ENCODE measurements at places on chromosomes 16 and 17.

GRCh38 chr16:50526796-50527195 is 21.4 kb upstream of the NKD1 start:
- DNase-seq, result no peak

- DNase-seq, result no peak
Measured at GRCh38 chr16:85639529-85640253, 26.6 kb downstream of the GSE1 start.

DNA sequence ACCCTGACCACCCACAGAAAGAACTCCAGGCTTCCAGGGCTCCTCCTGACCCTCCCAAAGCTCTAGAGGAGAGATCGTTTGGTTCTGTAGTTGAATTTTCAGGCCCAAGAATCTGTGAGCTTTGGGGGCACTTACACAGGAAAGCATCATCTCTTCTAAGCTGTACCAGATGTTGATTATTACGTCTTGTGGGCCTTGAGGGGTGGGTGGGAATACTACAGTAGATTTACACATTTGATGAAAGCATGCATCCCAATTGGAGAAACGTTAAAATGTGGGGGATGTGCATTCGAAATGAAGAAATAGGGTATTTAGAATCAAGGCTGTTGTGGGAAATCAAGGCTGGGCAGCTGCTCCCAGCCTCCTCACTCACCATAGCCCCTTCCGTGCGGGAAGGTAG is 61.9 kb downstream of the MGAT5B start:
- no peak for DNase-seq

DNA sequence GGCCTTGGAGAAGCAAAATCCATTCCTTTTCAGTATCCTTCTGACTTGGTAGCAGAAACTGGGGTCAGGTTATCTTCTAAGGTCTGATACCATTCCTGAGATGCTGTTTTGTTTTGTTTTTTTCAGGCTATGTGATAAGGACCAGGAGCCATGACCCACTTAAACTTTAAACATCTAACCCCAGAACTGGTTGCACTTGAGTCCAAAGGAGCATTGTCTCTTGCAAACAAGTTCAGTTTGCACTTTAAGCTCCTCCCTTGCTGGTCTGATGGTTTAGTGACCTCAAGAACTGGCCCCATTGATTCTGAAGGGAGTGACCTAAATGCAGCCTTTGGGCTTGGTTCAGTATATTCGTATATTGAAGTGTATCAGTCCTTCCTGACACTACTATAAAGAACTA is 75.2 kb downstream of the ERCC4 start:
- no peak for DNase-seq

- DNase-seq, result peak; percentile 67
Measured at GRCh38 chr16:29915590-29916247, 10.3 kb downstream of the KCTD13 start.

DNA sequence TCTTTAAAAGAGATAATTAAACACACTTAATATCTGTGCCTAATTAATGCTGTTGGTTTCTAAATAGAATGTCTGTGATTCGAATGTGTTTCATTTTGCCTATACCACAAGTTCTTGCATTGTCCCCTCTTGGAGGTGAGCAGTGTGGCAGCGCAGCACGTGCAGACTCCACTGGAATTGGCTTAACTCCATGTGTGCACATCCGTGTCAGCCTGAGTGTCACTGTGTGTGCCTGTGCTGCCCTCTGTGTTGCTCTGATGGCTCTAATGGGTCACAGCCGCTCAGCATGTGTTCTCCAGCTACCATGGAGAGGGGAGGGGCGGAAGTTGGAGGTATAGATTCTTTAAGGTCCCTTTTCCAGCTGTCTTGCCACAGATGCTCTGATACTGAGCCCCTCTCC is 226.6 kb downstream of the SPECC1 start:
- no peak for DNase-seq

GRCh38 chr16:19888834-19889233 is 4.2 kb upstream of the GPRC5B start:
- DNase-seq, result no peak

DNA sequence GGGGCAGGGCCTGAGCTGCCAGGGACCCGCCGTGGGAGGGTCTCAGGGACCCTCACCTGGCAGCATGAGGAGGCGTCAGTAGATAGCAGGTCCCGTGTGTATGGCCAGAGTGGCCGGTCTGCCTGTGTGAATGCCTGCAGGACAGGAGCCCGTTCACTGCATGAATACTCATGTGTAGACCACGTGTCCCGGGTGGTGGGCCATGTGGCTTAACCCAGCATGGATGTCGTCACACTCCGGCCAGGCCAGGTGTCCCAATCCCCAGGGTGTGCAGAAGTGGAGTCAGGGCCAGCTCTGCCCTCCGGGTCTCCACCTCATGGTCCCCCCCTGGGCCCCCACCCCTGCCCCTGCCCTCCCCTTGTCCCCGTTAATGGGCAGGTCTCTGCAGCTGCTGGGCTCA is 53.7 kb downstream of the BAHCC1 start:
- DNase-seq, result no peak

DNA sequence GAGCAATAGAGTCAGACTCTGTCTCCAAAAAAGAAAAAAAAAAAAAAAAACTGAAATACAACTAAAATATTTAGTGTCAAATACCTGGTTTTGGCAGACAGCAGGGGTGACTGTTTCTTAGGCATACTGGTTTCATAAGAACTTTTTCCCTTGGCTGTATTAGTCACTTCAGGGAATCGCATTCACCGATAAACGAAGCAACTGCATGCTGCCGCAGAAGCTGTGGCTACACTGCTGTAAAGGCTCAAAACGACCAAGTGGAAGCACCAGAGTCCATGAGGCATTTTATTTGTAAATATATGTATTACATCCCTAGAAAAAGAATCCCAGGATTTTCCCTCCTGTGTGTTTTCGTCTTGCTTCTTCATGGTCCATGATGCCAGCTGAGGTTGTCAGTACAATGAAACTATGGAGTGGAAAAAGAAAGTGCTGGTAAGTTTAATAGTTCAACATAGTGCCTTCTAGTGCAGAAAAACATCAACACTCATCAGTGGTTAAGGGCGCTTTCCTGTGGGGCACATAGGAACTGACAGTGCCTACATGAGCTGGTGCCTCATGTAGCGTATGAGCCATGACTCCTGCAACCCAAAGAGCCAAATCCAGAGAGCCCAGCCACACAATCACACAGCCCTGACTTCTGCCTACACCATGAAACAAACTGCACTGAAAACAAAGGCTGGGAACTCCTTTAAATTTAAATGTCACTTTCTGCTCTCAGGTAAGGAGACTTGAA is 7.3 kb downstream of the RPS15A start:
- no peak for DNase-seq

- DNase-seq, result no peak
Measured at GRCh38 chr16:24257958-24258357, 1.8 kb downstream of the CACNG3 start.

- no peak for DNase-seq
Measured at GRCh38 chr16:54509456-54509855, 222.9 kb upstream of the IRX3 start.

DNA sequence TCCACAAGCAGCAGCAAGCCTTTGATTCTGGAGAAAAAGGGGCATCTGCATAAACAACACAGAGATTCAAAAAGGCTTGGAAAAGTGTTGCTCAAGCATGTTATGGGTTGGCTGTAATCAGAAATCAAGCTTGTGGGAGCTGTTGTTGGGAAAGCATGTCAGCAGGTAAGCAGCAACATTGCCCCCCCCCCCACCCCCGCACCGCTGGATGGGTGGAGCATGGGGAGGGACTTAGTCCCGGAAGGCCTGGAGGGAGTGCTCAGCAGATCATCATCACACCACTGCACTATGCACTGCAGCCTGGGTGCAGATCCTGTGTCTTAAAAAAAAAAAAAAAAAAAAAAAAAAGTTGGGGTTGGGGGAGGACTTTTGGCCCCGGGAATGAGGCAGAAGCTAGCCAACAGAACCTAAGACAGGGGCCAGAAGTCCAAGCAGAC is 16.8 kb upstream of the AKAP1 start:
- no peak for DNase-seq

DNA sequence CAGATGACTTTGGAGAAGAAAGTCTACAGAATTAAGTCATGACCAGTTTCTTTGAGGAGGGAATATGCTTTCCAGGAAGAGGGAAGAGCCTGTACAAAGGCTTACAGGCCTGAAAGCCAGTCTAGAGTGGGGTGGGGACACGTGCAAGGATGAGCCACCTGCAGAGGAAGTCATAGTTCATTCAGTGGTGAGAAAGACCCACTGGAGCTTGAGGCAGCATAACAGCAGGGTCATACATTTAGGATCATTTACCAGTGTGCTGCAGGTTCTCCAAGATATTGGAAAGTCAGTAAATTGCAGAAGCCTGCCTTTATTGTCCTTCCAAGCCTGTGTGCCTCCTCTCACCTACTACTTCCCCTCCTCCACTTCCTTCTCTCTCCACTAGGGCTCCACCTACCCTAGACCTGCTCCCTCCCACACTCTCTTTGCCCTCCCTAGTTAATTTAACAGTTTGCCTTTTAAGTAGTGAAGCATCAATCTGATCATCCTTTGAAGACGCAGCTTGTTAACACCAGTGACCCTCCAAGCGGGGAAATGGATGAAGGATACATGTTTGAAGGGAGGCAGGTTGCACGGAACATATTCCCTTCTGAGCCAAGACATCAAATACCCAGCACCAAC is 40.2 kb downstream of the CDRT15 start:
- DNase-seq, result no peak

DNA sequence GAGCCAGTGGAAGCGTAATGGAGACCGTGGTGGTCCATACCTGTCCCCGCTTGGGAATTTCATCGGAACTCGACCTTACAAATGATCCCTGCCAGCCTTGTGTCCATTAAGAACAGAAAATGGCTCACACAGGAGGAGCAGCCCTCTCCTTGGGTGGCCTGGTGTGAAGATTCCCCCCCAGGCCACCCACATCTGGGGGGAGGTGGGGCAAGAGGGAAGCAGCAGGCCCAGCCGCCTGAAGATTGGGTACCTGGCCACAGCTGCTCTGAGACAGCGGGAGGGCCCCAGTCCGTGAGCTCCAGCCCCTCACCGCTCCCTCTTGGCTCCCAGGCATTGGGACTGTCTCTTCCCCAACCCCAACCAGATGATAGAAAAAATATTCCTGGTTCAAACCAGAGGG is 277.8 kb upstream of the FOXF1 start:
- no peak for DNase-seq

GRCh38 chr16:81461766-81462165 is 17.2 kb downstream of the CMIP start:
- DNase-seq, result no peak

DNA sequence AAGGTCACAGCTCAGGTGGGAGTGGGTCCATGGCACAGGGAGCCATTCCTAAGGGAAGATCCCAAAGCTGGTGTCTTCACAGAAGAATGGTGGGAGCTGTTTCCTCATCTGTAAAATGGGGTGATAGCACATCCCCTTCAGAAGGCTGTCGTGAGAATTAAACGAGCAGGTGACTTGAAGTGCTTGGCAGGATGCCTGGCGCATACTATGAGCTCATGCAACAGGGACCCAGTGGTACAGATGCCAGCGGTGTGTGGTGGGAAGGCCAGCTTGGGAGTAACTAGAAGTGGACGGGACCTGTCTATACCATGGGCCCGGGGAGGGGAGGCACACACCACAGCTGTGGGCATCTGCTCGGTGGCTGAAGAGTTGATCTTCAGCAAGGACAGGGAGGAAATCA is 189.3 kb upstream of the TNRC6C start:
- no peak for DNase-seq

DNA sequence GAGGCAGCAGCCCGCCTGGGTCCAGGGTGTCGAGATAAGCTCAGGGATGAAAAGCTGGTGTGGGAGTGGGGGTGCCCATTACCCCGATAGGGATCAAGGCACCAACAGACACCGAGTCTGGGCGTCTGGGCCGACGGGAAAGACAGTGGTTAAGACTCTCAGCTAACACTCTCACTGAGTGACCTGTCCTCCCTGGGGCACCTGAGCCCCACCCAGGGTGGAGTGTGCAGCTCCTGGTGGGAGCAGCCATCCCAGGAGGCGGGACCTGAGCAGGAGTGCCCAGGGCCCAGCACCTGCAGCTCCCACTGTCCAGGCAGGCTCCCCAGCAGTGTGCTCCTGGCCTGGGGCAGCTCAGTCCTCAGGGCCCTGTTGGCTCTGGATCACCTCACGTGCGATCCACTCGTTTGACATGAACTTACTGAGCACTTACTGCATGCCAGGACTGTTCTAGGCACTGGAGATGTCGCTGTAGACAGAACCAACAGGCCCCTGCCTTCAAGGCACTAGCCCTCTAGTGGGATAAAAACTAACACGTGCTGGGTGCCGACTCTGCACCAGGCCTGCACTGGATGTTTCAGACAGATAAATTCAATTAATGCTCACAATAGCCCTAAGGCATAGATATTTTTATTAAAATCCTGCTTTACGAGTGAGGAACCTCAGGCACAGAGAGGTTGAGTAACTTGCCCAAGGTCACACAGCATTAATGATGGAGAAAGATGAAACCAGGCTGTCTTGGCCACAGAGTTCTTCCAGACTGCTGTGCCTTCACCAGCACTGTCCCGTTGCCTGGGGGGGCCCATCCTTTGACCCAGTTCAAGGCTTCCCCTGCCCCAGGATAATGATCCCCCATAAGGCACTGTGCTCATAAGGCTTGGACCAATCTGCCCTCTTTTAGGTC is 1.9 kb downstream of the EVPLL start:
- no peak for DNase-seq

GRCh38 chr17:61487989-61488595 is 35.9 kb downstream of the TBX4 start:
- DNase-seq, result no peak

GRCh38 chr17:29615492-29616299 is 7.0 kb downstream of the CORO6 start:
- DNase-seq, result peak; percentile 84

DNA sequence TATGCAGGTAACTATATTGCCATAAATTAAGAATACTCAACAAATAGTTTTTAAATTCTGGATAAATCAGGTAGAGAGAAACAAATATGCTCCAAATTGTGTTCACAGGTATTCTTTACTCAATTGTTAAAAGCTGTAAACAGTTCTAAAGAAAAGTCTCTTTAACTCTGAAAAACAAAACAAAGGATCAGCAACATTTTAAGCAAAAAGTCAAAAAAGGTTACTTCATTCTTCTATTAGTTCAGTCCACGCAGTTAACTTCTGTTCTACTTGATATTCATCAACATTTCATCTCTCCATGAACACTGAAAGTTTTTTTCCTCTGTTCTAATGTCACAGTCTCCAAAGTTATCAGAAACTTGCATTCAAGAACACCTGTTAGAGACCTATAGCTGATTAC is 47.9 kb downstream of the SCPEP1 start:
- DNase-seq, result no peak

- DNase-seq, result no peak
Measured at GRCh38 chr17:5527601-5528250, 41.4 kb downstream of the MIS12 start.

- DNase-seq, result peak; percentile 12
Measured at GRCh38 chr16:27973678-27974077, 89.8 kb downstream of the GSG1L start.

DNA sequence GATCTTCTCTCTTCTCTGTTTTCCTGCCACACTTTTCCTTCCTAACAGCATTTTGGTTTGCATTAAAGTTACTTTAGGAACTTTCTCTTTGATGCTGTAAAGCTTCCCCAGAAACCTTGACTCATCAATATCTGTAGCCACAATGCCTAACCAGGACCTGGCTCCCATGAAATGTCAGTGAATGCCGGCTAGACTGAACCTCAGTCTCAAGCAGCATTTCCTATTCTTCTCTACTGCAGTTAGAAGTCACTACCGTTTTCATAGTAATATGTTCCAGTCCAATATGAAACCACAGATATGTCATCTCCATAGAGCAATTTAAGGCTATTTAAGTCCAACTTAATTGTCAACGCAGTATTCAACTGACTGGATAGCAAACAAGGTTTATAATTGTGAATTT is 28.9 kb downstream of the ITFG1 start:
- no peak for DNase-seq

GRCh38 chr17:39543664-39544063 is 64.1 kb downstream of the NEUROD2 start:
- DNase-seq, result no peak

- peak; percentile 56 for DNase-seq
Measured at GRCh38 chr17:19533718-19534561, at the start of gene SLC47A1. SLC47A1 (plus strand) TSS chr17:19533854; CDS start chr17:19533940, 86 bp downstream.

All from ELR (cell line).